ENCODE measurements at places on chromosomes 1 and 21.

DNA sequence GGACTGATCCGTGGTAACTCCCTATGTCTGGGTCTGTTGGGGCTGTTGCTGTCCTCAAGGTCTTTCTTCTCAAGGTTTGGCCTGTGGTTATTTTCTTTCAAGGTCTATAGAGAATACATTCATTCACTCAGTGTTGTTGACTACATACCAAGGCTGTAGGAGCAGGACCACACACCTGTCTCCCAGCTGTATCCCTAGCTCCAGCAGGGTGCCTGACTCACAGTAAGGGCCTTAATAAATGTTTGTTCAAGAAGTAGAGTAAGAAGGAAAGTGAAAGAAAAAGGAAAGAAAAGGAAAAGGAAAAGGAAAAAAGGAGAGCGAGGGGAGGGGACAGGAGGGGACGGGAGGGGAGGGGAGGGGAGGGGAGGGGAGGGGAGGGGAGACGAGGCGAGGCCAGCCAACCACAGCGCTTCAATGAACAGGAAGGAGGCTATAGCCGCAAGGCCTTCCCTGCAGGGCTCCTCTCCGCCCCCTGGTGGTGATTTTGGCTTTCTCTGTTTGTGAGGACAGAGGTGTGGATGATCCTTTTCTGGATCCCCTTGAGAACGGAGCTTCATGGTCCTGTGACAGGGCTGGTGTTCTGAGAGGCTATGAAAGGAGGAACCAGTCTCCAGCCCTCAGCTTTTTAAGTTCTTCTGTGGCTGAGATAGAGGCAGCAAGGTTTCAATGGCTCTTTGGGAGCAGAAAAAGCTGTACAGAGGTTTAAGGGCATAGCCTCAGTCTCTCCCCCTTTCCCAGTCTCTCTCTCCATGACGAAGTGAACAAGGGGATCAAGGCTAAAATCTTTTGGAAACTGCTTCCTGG lies 30.6 kb upstream of the LCE5A start:
- peak; percentile 27 for DNase-seq

DNA sequence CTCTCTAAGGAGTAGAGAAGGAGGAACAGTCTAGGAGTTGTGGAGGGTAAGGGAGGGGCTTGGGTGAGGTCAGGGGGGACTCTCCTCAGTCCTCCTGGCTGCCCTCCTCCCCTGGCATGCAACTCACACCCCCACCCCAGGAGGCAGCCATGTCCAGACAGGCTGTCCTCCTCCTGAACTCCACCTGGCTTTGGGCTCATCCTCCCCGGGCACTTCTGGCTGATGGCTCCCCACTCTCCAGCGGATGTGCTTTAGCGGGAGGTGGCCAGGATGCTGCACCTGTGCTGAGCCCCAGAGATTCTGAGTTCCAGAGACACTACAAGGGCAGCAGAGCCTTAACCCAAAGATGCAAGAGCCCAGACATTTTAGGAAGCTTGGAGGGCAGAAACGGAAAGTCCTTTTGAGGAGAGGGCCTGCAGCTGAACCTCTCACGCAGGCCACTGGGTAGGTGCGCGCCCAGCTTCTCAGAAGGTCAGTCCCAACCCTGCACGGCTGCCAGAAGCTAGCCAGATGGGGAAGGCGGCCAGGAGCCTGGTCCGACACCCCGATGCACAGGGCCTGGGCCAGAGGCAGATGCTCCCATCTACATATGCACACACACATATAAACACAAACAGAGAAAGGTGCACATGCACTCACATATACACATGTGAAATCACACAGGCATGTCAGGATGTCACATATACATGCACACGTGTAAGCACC lies 83.4 kb downstream of the PDE9A start:
- DNase-seq, result no peak

DNA sequence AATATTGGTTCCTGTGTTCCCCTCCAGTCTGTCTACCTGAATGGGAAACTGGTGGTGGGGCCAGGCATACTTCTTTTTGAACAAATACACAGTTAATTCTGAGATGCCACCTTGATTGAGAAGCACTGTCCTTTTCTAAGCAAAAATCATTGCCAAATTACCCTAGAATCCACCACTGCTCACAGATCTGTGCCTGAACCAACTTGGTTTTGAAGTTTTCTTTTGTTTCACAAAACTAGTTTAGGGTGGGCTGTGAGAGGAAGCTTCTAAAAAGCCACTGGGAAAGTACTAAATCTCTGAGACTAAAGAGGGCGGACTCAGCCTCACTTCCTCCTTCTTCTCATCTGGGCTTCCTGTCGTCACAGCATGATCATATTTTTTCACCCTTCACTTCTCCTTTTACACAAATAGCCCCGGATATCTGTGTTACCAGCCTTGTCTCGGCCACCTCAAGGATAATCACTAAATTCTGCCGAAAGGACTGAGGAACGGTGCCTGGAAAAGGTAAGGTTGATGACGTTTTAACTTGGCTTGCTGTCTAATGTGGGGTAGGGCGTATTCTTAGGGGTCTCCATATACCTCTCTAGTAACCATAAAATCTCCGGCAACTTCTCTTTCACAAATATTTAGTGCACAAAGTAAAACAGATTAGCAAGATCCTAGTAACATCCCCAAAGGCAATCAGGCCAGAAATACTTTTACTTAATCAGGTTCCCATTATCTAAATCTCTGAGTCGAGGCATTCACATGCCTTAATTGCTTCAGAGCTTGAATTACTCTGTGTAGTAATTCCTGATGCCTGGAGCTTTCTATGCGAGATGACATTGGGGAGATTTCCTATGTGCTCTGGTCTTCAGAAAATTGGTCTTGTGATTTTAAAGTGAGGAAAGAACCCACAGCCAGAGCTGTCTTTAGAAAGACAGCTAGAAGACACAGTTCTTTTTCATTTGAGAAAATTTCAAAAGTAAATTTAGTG lies at the start of gene CD53:
CD53 (plus strand) TSS at position 404 of the 976 bp plus-strand sequence. CDS start 18,261 bp downstream, outside the sequence.
- peak; percentile 57 for DNase-seq

DNA sequence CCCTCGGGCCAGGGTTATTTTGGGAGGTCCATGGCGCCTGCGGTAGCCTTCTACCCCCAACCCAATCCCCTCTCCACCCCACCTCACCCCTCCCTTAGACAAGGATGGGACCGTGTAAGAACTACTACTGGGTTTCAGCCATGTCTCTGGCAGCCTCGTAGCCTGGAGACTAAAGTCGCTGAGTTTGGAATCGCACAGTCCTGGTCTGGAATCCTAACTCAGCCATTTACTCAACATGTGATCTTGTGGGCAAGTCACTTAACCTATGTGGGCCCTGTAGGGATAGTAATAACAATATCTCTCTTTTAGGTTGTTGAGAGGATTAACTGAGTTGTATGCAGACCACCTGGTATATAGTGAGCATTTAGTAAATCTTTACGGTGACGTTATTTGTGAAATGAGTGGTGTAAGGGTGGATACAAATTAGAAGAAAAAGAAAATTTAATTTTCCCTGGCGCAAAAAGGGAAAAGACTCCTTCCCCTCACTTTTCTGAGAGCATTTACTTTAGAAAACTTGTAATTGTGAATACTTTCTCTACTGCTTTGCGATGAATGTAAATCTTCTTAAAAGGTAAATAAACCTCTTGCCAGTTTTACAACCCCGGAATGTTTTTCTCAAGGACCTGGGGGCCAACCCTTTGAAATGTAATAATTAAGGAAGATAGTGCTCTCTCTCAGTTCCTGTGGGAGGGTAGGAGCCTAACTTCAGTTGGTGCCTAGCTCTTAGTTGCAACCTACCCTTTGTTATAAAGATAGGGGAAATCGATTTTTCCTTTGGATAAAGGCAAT lies 615 bp upstream of the MRPS15 start:
- DNase-seq, result no peak

DNA sequence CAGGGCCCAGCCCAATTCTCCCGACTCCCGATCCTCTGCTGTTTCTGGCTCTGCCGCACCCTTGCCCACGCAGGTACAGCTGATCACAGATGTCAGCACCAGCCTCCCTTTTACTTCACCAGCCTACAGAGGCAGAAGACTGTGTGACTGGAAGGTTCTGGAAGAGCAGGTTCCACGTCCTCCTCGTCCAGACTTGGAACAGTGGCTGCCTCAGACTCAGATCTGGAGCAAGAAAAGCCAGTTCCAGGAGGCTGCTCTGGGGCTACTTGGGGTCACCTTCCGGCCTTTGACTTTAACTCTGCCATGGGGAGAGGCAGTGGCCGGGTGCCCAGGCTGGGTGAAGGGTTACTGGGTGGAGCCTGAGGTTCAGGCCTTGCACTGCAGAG lies 16.1 kb upstream of the KLHDC7A start:
- DNase-seq, result no peak

- DNase-seq, result no peak
Observed at GRCh38 chr1:156884560-156885184, 8.8 kb upstream of the PEAR1 start.
